ENCODE measurements at places on chromosomes 2 and 18. TPM values are rescaled to one million over a fixed set of nuclear protein-coding genes. Genes with fewer than 3 reads are reported as not detected.

Gene RFX8
- not detected for total RNA-seq

Gene GAL3ST2
- total RNA-seq = not detected

Gene MSH6
- 25.1 TPM for total RNA-seq

Gene PDE1A
- 3.2 TPM for total RNA-seq

Gene UPP2
- not detected for total RNA-seq

Gene CFC1
- total RNA-seq = not detected

Gene ANKRD30B
- not detected for total RNA-seq

Gene TMEFF2
- 0.36 TPM for total RNA-seq

Gene FARSB
- 12.2 TPM for total RNA-seq

Gene CIB4
- total RNA-seq = not detected

Gene CNTNAP5
- total RNA-seq = not detected

Gene ALPI
- not detected for total RNA-seq

Gene METTL21A
- 9.3 TPM for total RNA-seq

Gene BOK
- 61.6 TPM for total RNA-seq

Gene CIDEA
- 17.5 TPM for total RNA-seq

Gene ME2
- total RNA-seq = 29.3 TPM

Gene ADRA2B
- total RNA-seq = 1.4 TPM

Gene GCG
- not detected for total RNA-seq

Gene MAP2
- total RNA-seq = 42.1 TPM

Gene CTAGE1
- total RNA-seq = not detected

Gene ESPNL
- not detected for total RNA-seq

Gene SERPINB3
- 21.2 TPM for total RNA-seq

Gene ZNF396
- total RNA-seq = 0.98 TPM

Gene TLX2
- 0.56 TPM for total RNA-seq

Gene MATN3
- 0.72 TPM for total RNA-seq

Gene TCF7L1
- 0.55 TPM for total RNA-seq

Gene SKOR2
- total RNA-seq = not detected

Gene IL36A
- total RNA-seq = not detected

Gene CXCR1
- not detected for total RNA-seq

Gene CYP27C1
- 1.8 TPM for total RNA-seq
